ENCODE measurements at places on chromosomes 11 and 22. TPM values are rescaled to one million over a fixed set of nuclear protein-coding genes. Genes with fewer than 3 reads are reported as not detected.

DNA sequence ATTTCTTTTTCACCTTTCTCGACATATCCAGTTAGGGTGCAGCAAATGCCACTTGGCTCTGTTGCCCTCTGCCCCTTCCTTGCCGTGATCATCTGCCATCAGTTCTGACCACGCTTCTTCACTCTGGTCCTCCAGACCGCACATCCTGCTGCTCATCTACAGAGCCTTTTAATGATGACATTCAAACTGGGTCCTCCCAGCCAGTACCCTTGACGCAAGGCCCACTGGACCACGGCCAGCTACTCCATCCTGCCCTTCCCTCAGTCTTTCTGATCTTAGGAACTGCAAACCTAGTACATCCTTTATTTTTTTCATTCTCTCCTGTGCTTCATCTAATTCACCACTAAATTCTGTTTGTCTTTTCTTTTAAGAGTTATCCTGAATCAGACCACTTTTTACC, 551.8 kb downstream of the NTM start:
- no peak for DNase-seq

GRCh38 chr11:44992181-44992582, 41.5 kb upstream of the TP53I11 start:
- no peak for DNase-seq

The CBLIF gene
- not detected for total RNA-seq

The CD3G gene
- total RNA-seq = not detected

The CCDC89 gene
- total RNA-seq = 0.28 TPM

The SMTNL1 gene
- total RNA-seq = not detected

Measured in heart left ventricle (tissue), 16 donors.